Cerebellar nuclear complex (tissue), 1 donor: ENCODE measurements at places on chromosomes 1 and 21.

DNA sequence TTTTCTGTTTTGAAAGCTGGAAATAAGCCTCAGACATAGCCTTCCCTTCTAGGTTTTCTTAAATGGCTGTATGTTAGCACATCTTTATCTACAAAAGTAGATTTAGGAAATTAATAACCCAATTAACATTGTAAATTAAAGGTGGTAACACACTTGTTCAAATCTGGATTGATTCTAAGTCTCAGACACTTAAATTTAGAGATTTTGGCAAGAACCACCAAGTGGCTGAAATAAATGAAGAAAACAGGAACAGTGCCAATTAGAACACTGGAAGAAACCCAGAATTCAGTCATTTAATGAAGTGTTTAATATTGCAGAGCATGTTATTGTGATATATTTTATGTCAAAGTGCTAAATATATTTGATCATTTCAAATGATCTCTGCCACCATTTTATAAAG lies 628.2 kb downstream of the USP25 start:
- DNase-seq = no peak

GRCh38 chr21:35989138-35989735 lies 71.1 kb downstream of the SETD4 start:
- DNase-seq = no peak

DNA sequence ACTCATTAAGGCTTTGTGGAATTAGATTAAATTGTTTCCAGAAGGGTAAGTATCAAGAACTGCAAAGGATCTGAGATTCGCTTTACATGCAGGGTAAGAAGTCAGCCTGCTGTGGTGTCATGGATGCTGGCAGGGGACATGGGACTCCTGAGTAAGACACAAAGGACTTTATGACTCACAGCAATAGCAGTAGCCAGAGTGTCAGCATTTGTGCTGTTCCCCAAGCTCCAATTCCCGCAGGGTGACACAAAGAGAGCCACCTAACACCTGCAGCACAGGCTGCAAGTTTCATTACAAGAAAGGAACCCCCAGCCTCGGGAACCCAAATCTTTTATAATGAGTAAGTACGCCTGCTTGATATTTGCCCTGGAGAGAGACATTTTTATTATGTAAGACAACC lies 298.1 kb upstream of the POU3F1 start:
- no peak for DNase-seq

- no peak for DNase-seq
These were observed 344.2 kb downstream of the VAV3 start for GRCh38 chr1:107620753-107621152.

DNA sequence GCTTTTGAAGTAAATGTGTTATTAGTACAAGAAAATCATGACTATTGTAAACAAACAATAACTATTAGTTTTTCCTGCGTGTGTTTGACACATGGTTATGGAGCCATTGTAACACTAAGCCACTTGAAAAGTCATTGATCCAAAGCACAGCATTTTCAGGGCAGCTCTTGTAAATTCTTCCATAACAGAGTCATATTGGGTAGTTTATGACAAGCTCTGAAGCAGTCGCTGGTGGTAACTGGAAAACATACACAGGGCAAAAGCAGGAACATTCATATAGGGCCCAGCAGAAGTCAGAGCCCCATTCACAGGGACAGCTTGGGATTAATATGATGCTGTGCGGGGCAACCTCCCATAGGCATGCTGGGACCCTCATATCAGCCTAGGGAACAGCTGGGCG lies 483.2 kb upstream of the PTBP2 start:
- DNase-seq = no peak

DNA sequence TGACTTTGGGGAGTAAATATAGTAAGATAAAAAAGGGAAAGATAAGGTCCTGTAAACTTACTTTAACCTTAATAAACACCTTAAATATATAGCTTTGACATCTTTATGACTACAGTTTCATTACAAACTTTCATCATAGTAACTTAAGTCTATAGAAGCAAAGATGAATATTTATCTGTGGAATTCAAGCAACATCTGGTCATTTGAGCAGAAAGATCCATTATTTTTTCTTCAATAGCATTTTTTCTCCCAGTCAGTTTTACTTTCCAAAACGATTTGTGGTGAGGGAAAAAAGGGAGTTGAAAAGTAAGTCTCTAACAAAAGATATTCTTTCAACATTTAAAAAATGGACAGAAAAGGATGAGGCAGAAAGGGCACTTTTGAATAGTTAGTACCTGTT lies 69.0 kb downstream of the HMCN1 start:
- no peak for DNase-seq

GRCh38 chr1:37792943-37793686 lies 532 bp upstream of the MANEAL start:
- no peak for DNase-seq

GRCh38 chr1:150552128-150552910 lies 3.1 kb downstream of the ADAMTSL4 start:
- DNase-seq = no peak

- no peak for DNase-seq
These were observed 30.5 kb downstream of the FMO4 start for GRCh38 chr1:171344473-171344820.

- DNase-seq = peak; percentile 8
These were observed 54.5 kb downstream of the TBCE start for GRCh38 chr1:235421751-235422150.

DNA sequence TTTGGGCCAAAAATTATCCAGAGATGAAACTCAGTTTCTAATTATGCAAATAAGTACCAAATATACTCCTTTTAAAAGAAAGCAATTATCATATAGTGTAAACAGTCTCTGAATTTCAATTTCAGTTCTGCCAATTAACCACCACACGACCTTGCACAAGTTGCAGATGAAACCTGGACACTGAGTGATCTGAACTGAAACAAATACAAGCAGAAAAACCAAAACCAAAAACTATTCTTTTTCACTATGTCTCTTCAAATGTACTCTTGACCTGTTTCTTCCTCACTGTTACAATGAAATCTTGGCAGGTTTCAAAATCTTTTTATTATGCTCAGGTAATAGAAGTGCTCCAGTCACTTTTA lies 79.2 kb downstream of the TYW3 start:
- no peak for DNase-seq

DNA sequence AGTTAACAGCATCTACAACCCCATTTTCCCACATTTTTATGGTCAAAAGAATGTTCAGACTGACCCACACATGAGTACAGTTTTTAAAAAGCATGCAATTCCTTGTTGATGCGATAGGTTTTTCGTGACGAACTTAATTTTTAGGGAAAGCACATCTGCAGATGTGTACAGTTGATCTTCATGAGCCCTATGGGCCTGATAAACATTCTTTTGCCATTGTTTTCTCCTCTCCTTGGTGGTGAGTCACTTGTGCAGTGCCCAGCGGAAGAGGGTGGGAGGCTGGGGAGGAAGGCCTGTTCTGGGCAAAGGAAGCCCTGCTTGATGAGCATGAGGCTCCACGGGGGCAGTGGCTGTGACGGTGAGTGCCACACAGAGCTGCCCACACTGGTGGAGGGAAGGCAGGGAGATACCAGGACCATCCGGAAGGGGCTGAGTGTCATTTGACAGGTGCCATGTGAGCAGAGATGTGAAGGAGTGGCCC lies 5.3 kb downstream of the ARF1 start:
- DNase-seq = no peak

DNA sequence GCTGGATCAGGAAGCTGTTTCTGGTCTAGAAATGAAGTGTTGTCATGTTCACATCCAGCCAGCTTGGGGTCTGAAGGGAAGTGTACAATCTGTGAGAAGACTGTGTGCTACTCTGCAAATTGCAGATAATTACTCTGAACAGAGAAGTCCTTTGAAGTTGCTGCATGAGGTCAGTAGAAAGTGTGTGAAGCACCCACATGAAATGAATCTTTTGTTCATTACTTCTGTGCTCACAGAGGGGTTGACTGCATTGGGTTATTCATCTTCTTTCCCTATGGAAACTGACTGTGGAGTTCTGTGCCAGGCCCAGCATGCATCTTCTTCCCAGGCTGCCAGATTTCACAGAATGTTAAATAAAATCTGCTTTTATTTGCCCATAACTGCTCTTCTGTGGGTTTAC lies 47.1 kb downstream of the CTH start:
- DNase-seq = no peak

- no peak for DNase-seq
These were observed 1.4 kb downstream of the RGS8 start for GRCh38 chr1:182682898-182683501.

DNA sequence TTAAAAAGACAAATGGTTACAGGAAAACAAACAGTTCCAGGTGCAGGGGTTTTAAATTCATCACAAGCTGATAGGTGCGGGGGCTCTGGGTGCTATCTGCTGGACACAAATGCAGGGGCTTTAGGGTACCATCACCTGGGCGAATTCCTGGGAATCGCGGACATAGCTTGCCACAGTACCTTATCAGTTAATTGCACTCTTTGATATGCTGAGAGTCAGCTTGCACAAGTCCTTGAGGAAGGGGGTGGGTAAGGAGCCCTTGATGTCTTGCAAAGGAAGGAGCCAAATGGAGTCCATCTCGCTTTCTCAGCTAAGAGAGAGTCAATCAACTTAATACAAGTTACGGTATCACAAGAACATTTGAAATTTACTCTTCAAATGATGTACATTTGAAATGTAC lies 25.4 kb upstream of the TMEM54 start:
- no peak for DNase-seq

- DNase-seq = no peak
These were observed 3.2 kb downstream of the CYP4B1 start for GRCh38 chr1:46802081-46802480.

DNA sequence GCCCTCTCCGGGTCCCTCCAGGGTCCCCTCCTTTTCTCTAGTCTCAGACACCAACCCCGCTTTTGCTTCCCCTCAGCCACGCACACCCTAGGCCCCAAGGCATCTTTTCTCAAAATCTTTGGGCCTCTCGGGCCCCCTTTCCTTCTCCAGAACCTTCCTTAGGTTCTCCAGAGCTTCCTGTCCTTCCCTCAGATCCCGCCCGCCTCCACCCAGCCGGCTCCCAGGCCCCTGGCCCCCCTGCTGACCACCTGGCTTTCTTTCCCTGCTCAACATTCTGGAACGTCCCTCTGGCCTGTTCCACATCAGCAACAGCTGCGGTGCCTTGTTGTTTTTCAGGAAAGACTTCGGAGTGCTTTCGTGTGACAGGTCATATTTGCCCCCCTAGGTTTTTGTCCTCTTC lies 1.2 kb downstream of the ZDHHC18 start:
- DNase-seq = no peak

DNA sequence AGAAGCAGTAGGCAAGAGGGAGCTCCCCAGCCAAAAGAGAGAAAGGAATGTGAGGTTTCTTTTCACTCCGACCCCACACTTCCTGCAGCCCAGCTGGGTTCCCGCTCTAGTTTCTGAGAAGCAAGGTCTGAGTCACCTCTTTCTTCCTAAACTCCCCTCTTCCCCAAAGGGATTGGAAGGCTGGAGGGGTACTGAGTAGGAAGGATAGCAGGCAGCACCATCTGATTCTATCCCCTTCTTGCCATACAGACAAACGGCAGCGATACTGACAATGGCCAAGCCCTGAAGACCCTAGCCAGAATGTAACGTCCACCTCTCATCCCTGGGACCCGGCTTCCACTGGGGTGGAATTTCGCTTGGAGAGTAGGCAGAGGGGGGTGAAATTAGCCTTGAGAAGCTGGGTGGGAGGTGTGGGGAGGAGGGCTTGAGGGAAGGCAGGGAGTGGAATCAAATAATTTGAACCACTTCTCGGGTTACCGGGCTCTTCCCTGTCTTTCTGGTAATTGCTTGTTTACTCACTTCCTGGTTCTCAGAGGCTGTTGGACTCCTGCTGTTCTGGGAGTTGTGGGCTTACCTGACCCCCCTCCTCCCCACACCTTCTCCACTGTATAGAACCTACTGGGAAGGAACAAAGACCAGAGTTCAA lies 13.2 kb downstream of the IER5 start:
- no peak for DNase-seq

DNA sequence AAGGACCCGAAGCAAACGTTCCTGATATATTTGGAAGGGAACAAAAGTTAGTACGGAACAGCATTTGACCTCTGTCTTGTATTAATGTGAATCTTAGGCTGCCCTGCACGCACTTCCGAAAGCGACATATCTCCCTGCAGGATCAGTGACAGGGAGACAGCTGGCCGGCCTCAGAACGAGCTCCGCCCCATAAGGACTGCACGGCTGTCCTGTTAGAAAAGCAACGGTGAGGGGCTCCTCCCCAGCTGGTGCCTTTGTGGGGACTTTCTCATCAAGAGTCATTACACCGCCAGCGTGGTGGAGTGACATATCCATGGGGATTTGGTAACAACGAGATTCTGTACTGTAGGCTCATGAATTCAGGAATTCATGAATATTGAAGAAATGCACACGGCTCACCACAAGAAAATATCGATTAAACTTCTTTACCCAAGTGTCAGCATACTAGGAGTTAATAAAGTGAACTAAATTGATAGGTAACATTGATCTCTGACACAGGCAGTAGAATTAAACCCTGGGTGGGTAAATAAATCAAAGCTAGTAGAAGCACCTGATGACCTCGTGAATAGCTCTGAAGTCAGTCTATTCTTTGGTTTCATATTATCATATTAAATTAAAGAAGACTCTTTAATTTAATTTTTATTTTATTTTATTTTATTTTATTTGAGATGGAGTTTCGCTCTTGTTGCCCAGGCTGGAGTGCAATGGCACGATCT lies 8.1 kb upstream of the GREM2 start:
- DNase-seq = no peak

- no peak for DNase-seq
These were observed 15.6 kb upstream of the RAP1A start for GRCh38 chr1:111603979-111604378.

DNA sequence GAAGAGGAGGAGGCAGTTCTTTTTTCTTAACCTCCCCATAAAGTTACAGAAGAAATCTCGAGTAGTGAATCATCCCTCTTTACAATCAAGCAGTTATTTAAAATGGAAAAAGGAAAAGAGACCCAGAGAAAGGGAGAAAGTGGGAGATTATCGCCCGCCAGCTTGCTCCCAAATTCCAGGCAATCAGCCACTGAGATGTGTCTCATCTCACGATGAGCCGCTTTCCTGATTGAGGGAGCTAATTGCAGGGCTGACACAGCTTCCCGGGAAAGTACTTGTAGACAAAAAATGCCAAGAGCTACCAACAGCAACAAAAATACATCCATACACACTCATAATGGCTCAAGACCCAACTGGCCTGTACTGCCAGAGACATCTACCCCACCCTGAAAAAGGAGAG lies 191.6 kb upstream of the ZC3H12A start:
- no peak for DNase-seq

GRCh38 chr1:200738327-200738948 lies at the start of gene CAMSAP2:
Gene CAMSAP2, plus strand, starts transcription at chr1:200738893. Its CDS starts 935 bp downstream, at chr1:200739828.
- peak; percentile 89 for DNase-seq

GRCh38 chr1:176601348-176601747 lies 138.4 kb downstream of the PAPPA2 start:
- DNase-seq = no peak

GRCh38 chr1:23442751-23443150 lies 18.2 kb upstream of the TCEA3 start:
- DNase-seq = no peak

DNA sequence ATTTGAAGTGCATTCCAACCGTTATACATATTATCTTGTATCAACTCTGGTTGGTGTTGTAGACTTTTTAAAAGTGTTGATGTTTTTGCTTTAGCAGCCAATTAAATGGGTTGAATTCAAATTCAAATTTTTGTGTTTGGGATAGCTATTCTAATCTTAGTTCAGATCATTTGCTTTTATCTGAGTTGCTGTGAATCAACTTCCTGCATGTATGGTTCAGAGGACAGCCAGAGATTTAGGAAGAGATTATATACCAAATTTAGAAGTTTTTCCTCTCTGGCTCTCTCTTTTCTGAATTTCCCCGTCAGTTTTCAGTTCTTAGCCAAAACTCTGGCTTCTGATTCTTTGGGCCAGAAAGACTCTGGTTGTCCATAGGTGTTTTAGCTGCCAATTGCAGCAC lies 415.5 kb downstream of the NUF2 start:
- DNase-seq = no peak

- no peak for DNase-seq
These were observed 144.7 kb downstream of the PRDM16 start for GRCh38 chr1:3213730-3214129.
